ENCODE measurements at places on chromosomes 16 and 17.
A peak's percentile ranks its signal among the peaks of the same experiment; 100 is the strongest.

DNA sequence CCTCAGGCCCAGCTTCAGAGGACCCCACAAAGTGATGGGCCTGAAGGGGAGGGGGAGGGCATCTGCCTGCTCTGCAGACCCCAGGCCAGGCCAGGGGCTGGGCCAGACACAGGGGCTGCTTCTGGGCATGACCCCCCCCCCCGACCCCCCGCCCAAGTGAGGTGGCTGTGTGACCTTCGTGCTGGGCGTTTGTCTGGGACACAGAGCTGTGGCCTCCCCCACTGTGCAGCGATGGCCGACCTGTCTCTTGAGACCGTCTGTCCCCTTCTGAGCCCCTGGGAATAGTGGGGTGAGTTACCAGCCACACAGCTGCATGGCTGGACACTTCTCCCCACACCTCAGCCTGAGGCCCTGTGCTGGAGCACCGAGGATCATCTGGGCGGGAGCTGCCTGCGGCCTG is 34.8 kb upstream of the GNG13 start:
- no peak for DNase-seq

- DNase-seq: no peak
Measured at GRCh38 chr17:33964344-33964979, 290.6 kb upstream of the CCL2 start.

DNA sequence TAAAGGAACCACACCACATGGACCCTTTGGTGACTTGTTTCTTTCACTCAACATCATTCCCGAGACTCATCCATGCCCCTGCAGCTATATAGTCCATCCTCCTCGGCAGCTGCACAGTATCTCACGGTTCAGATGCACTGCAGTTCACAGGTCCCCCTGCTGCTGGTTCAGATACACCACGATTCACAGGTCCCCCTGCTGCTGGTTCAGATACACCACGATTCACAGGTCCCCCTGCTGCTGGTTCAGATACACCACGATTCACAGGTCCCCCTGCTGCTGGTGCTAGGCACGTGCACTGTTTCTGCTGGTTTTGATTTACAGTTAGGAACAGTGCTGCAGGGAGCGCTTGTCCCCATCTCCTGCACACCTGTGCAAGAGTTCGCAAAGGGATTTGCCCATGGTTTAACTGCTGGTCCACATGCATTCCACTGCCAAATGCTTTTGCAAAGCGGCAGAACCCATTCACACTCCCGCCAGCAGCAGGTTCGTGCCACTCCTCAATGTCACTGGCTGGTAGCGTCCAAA is 3.8 kb downstream of the HSDL1 start:
- no peak for DNase-seq

DNA sequence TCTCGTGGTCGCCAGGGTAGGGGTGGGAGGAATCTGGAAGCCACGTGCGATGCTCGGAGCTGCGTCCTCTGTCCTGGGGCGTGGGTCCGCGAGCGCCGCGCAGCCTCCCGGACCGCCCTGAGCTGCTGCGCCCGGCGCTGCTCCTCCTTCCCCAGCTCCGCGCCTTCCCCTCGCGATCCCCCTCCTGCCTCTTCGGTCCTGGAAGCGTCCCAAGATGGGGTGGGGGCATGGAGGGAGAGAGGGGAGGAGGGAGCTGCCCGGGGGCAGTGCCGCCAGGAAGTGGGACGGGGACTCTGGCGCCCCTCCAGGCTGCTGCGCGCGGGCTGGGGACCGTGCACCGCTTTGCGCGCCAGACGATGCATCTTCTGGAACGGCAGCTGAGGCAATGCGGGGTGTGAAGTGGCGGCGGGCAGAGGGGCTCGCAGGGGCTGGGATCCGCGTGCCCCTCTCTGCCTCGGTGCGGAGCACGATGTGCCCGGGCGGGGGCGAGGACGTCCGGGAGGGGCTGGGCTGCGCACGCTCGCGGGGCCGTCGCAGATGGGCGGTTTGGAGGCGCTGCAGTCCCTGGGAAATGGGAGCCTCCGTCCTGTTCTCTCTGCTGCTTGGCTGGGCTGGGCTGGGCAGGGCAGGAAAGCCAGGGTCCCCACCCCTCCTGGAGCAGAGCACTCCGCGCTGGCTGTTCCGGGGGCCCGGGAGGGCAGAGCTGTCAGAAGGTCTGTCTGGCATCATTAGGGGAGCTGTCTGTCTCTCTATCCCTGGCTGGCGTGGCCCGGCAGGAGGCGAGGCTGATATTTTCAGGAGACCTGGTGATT is 388.0 kb downstream of the SEC14L1 start:
- no peak for DNase-seq

GRCh38 chr17:27543464-27543856 is 87.2 kb downstream of the KSR1 start:
- DNase-seq: no peak

GRCh38 chr17:68613739-68614298 is 12.7 kb upstream of the FAM20A start:
- DNase-seq: peak; percentile 4

- DNase-seq: peak; percentile 24
Measured at GRCh38 chr16:2296661-2297505, 29.0 kb upstream of the RNPS1 start.

DNA sequence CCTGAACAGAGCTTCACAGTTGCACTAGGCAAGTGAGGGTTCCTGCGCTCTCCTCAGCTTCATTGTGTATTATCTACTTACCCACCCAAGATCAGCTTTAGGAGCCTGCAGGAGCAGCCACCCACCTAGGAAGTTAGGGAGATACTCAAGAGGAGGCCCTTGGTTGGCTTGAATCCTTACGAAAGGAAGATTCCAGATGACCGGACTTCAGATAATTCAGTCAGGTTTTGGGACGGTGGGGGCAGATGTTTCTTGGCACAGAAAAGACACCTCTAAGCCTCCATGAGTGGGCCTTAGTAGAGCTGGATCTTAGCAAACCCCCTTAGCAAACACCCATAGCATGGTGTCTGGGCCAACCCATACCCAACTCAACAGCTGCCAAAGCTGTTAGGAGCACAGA is 2.4 kb upstream of the CBFB start:
- DNase-seq: no peak

GRCh38 chr16:69294051-69294450 is 17.1 kb upstream of the VPS4A start:
- DNase-seq: no peak

- no peak for DNase-seq
Measured at GRCh38 chr17:45279898-45280297, 18.0 kb upstream of the SPATA32 start.

- DNase-seq: no peak
Measured at GRCh38 chr17:13395862-13396261, 205.9 kb downstream of the HS3ST3A1 start.

- DNase-seq: no peak
Measured at GRCh38 chr17:7703584-7704479, 1.2 kb upstream of the EFNB3 start.

GRCh38 chr17:72407931-72408330 is 287.1 kb downstream of the SOX9 start:
- DNase-seq: no peak

- no peak for DNase-seq
Measured at GRCh38 chr17:49749730-49750129, 14.2 kb downstream of the FAM117A start.

- DNase-seq: no peak
Measured at GRCh38 chr16:88936556-88937205, 40.3 kb downstream of the CBFA2T3 start.

DNA sequence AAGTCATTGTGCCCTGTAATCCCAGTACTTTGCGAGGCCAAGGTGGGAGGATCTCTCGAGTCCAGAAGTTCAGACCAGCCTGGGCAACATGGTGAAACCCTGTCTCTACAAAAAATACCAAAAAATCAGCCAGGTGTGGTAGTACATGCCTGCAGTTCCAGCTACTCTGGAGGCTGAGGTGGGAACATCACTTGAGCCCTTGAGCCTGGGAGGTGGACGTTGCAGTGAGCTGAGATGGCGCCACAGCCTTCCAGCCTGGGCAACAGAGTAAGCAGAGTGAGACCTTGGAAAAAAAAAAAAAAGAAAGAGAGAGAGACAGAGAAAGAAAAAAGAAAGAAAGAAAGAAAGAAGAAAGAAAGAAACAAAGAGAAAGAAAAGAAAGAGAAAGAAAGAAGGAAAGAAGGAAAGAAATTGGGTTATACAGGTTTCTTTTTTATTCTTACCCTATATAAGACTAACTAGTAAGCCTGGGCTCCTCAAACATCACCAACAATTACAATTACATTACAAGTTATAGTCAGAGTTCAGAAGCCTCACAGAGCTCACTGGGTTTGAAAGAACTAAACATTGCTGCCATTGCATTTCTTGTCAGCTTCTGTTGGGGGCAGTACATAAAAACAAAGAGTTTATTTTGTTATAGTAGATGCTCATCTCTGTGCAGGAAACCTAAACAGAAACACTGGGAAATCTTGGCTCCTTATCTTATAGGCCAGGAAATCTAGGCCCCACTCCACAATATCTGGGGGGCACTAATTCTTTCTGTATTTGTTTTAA is 6.7 kb upstream of the ABCA9 start:
- DNase-seq: no peak

- DNase-seq: peak; percentile 82
Measured at GRCh38 chr17:80029258-80029974, 6.3 kb downstream of the TBC1D16 start.

DNA sequence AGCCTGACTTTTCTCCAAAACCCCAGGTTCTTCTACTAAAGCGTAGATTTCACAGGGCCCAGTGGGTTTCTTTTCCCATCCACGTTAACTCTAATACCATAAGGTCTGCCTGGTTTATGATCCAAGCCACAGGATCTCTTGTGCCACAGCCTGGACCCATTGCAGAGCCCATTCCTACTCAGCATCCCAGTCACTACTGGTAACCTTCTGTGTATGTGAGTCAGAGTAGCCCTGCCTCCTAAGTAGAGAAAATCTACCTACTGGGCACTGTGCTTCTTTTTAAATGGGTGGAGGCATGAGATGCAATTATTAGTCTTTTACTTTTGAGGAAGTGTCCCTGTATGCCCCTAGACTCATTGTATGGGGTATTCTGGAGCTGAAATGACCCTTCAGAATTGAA is 13.5 kb downstream of the CCL11 start:
- no peak for DNase-seq

DNA sequence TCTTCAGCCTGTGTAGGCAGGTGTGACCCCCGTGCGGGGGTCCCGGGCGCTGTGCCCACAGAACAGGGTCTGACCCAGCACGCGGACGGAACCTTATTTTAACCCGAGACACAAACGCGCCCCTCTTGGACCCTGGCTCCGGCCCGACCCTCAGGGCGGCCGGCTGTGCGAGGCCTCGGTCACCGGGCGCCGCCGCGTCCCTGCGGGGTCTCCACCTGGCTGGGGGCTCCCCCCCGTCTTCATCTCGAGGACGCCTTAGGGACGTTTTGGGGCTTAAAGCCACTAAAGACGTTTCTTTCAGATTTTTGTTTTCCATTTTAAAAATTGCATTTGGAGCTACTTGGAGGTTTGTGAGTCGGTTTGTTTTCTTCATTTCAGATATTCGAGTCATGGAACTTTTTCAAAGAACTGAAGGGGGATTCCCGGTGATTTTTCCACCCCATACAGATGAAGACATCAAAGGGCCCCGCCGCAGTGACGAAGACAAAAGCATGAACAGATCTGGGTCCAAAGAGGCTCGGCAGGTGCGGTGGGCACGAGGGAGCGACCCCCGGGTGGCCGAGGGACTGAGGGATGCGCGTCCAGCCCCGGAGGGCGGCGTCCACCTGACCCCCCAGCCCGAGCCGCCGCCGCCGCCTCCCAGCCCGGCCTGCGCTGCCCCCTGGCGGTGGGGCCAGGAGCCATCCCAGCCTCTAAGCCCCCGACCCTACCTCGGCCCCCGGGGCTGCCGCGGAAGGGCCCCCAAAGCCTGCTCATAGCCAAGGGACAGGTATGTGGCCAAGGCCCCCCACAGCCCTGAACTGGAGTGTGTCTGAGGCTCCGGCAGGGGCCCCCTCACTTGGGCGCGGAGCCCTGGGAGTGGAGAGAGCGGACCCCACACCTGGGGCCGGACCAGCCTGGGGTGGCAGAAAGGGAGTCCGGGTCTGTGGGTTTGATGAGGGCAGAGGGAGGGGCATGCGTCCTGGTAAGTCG is 3.8 kb upstream of the CD7 start:
- peak; percentile 26 for DNase-seq

- no peak for DNase-seq
Measured at GRCh38 chr17:8360260-8360659, 16.2 kb downstream of the KRABD2 start.

- DNase-seq: no peak
Measured at GRCh38 chr17:57447357-57447989, 191.2 kb downstream of the MSI2 start.

DNA sequence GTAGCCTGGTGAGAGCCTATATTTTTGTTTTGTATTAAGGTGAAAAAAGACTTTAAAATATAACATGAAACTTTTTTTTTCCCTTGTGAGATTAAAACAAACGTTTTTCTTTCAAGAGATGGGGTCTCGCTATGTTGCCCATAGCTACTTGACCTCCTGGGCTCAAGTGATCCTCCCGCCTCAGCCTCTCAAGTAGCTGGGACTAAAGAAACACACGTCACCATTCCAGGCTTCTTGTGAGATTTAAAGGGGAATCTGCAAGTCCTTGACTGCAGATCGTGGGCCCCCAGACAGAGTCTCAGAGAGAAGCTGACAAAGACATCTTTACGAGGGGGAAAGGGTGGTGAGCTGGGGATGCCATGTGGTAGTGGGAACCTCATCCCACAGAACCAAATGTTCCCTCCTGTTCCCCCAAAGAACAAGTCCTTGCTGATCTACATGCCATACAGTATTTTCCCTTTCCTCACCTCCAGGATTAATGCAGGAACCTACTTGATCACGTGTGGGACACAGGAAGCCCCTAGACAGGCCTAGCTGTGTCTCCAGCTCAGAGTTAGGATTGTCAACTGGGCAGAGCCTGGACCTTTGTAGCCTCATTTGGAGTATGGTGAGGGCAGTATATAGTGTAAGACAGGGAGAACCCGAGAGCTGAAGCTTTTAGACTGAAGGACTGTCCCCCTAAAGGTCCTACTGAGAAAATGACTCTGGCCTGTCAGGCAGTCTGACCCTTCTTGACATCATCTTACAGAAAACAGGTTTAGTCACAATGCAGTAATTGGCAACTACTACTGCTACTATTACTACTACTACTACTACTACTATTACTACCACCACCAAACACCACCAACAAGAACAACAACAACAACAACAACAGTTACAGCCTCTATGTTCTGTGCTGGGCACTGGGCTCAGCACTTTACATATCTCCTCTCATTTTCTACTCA is 4.1 kb downstream of the MAP3K14 start:
- no peak for DNase-seq

DNA sequence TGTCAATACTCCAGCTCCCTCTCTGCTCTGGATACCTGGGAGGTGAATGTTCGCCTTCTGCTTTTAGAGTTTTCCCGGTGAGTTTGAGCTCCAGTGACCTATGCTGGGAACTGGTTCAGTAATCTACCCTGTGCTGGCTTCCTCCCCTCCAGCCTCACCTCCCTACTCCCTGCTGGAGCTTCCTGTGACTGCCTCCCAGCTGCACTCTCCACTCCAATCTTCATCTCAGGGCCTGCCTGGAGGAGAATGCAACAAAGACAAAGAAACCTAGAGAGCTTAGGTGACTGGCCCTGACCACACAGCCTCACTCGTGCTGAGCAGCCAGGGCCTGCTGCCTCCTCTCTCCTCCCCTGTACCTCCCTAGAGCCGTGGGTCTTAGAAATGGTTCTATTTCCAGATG is 101.6 kb upstream of the FOXF1 start:
- no peak for DNase-seq

GRCh38 chr16:81625544-81626153 is 153.4 kb upstream of the PLCG2 start:
- peak; percentile 77 for DNase-seq
